ENCODE measurements at places on chromosomes 2 and 18.

GRCh38 chr2:234494361-234495250 is 2.3 kb downstream of the ARL4C start:
- no peak for DNase-seq

GRCh38 chr2:8737571-8738175 is 55.8 kb downstream of the ID2 start:
- DNase-seq: no peak

- no peak for DNase-seq
Observed at GRCh38 chr2:54638103-54638502, 85.4 kb upstream of the EML6 start.

- DNase-seq: no peak
Observed at GRCh38 chr2:42888321-42889245, 96.2 kb upstream of the HAAO start.

- no peak for DNase-seq
Observed at GRCh38 chr18:51120809-51121596, 76.5 kb downstream of the MEX3C start.
